Neural crest cell (in vitro differentiated cells): ENCODE measurements at places on chromosomes 2 and 18.

DNA sequence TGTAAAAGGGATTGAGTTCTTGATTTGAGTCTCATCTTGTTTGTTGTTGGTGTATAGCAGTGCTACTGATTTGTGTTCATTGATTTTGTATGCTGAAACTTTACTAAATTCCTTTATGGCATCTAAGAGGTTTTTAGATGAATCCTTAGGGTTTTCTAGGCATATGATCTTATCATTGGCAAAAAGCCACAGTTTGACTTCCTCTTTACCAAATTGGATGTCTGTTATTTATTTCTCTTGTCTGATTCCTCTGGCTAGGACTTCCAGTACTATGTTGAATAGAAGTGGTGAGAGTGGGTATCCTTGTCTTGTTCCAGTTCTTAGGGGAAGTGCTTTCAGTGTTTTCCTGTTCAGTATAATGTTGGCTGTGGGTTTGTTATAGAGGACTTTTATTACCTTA lies 4.8 kb downstream of the ANKAR start:
- DNase-seq = no peak

GRCh38 chr2:128410758-128411215 lies 92.1 kb upstream of the HS6ST1 start:
- no peak for DNase-seq

DNA sequence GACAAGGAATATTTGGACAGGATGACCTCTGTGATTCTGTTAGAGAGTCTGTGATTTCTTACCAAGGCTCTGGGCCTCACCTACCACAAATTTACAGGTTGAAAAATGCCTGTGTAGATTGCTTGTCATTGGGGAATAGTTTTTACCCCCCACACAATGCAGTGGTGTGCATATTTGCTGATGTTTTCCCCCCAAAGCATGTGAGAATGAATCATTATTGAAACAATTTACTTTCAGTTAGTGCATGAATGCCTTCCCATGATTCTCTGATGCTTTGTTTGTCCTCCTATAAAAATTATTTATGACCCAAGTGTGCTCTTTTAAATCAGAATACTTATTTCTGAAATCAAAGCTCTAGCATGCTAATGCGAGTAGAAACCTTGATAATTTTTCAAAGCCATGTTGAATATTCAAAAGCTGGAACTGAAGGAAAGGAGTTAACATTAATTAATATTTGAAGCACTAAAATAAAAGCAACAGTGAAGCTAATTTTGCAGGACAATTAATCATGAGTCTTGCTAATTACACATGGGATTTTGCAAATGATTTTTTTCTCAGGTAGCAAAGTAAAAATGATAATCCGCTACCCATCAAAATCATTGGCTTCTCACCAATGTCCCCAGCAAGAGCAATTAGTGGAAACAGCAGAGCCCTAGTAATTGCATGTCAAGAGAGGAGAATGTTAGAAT lies 361.2 kb upstream of the HNRNPA3 start:
- no peak for DNase-seq

GRCh38 chr2:8212239-8212638 lies 469.6 kb upstream of the ID2 start:
- DNase-seq = no peak

- DNase-seq = no peak
These were observed 195.1 kb downstream of the KCNE4 start for GRCh38 chr2:223247136-223247535.

DNA sequence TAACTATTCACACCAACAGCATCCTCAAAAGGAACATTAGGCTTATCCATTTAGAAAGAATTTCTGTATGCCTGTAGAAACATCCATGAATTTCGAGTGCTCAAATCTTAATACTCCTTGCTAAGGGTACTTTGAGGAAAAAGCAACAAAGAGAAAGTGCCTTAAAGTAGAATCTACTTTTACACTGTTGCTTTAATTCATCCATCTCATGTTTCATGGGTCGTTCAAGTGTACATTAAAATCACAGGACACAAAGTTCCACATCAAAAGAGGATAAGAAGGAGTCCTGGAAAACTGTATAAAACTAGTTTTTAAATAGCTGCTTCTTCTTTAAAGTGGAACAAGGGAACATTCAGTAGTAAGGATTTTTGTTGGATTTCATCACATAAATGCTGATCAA lies 54.5 kb downstream of the LRP1B start:
- no peak for DNase-seq

DNA sequence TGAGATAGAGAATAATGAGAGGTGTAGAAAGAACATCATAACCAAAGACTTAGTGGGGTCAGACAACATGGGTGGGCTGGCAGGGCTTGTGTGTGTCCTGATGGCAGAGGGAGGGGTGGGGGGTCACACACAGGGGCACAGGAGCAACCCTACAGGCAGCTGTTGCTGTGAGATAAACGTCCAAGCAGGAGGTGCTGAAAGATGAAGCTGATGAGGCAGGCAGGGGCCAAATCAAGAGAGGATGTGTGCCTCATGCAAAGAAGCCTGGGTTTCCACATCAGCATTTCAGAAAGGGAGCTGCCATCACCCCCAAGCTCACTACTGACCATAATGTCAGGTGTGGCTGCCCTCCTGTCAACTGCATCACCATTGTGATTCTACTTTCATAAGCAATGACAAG lies 16.0 kb upstream of the SKA1 start:
- DNase-seq = no peak

DNA sequence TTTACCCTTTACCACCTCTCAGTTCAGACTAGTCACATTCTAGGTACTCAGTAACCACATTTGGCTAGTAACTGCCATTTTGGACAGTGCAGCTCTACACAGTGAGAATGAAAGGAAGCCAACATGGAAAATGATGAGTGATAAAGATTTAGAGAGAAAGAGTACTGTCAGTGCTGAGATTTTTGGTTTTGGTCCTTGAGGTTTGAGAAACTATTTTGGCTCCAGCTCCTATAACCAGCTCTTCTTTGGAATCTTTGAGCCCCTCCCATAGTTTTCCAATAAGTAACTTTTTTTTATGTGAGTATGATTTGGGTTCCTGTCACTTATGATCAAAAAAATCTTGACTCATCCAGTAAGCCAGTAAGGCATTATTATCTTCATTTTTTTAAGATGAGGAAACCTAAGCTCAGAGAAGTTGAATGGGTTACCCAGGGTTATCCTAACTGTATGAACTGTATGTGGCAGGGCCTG lies 173.0 kb downstream of the BABAM2 start:
- DNase-seq = no peak

DNA sequence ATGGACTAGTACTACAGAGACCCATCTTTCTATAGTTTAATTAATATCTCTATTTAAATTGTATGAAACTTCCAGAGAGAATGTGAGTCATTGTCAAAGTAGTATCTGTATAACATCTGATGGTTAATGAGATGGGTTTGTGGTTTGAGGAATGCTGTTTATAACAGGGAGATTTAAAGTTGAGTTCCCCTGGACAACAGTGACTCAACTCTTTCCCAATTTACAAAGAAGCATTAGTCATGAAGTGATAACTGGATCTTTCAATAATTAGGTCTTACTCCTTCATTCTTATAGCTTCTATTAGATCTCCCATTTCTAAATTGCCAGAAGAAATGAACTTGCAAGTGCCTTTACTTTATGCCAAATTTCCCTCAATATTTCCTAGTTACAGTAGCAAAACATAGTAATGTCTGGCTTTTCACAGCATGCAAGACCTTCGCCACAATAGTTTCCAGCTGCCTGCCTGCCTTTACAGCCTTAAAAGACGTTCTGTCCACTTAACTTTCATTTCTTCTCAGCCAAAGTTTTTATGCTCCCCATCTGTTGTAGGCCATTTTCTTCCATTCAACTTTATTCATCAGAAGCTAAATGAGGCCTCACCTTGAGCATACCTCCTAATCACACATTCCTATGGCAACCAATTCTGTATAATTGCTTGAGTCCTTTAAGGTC lies 47.7 kb upstream of the WDR75 start:
- DNase-seq = no peak

GRCh38 chr2:127672341-127673224 lies 2.7 kb downstream of the LIMS2 start:
- no peak for DNase-seq

GRCh38 chr2:73986085-73986681 lies 1.5 kb downstream of the TET3 start:
- no peak for DNase-seq

DNA sequence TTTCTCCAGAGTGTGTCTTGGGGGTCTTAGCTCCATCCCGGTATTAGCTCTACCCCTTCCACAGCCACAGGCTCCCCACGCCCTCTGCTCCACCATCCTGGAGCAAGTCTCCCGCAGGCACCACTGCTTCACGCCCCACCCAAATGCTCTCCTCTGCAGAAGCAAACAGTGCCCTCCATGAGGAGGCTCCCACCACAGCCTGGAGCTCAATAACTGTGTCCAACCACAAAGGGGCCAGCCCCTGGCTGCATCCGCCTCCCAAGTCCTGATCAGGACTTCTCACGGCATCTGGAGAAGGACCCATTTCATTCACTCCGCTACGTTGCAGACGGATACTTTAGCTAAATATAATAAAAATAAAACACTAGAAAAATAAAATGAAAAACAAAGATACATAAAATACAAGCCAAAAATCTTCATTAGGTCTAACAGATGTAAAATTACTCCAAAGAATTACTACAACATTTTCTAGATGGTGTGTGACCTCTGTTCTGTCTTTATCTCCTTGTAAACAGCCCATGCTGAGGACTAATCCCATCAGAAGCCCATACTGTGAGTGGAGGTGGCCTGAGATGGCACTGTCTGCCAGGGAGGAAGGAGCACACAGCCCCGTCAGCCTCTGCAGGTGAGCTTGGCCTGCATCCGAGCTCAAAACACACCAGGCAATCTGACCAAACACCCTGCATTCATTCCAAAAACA lies 210.8 kb upstream of the RAB6C start:
- no peak for DNase-seq

GRCh38 chr18:3872641-3873040 lies 422.7 kb downstream of the TGIF1 start:
- DNase-seq = no peak

- no peak for DNase-seq
These were observed 655.0 kb downstream of the LRP1B start for GRCh38 chr2:141475801-141476200.
